Nucleus accumbens (tissue), 56 donors: ENCODE measurements at places on chromosomes 3 and 15.

DNA sequence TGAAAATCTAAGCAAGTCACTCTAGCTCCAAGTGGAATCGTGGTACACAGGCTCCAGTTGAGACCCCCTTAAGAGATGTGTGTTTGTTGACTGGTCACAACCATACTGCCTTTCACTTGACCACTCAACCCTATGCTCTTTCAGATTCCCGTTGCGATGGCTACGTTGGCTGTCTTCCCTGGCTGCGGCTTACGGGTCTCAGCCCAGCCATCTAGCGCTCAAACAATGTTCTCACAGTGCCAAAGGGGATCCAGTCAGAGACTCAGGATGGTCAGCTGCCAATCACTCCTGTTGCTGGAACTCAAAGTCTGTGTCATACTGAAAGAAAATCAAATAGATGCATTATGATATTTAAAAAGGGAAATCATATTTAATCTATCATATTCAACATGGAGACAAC is 237.6 kb downstream of the ITPR1 start:
- DNase-seq = no peak

GRCh38 chr3:9411302-9411701 is 13.9 kb downstream of the SETD5 start:
- DNase-seq = no peak

DNA sequence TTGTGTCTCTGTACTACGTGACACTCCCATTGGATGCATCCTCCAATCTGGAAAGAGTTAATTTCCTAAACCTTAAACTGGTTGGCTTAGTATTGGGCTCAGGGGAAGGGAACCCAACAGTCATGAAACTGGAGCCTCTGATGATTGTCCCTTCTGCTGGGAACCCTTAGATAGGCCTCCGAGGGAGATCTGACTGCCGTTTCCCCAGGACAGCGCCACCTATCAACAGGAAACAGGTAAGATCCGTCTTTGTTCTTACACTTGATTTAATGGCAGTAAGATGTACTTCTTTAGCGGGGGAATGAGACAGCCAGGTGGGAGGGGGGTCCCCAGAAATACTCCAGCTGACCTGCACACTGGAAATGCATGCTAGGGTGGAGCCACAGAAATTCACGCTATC is 1749.6 kb downstream of the SI start:
- no peak for DNase-seq

GRCh38 chr3:31768479-31769125 is 212.5 kb downstream of the OSBPL10 start:
- DNase-seq = no peak

DNA sequence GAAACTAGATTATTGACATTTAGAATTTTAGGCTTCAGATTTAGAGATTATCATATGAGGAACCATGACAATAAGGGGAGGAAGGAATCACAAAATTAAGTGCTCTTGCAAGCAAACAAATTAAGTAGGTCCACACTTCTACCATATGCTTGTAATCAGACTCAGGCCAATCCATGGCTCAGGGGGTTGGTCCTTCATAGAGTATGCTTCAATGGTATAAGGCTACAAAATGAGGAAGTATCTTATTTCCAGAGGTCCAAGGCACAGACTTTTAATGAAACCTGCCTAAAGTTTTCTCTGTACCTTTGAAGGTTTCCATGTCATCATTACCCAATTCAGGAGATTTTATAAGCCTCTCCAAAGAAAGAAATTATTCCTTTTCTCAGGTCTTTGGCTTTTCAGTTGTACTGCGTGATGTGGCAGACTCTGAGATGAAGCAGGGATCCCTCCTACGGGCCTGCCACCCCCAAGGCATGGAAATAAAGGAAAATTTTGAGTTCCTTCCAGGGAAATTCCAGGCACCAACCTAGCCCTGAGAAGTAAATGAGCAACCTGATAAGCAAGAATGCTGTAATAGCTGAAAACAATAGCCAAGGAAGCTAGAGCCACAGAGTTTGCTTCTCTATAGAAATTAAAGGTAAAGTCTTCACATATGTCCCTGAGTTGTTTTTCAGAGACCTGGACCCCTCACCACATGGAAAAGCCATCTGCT is 36.3 kb downstream of the SERPINI2 start:
- no peak for DNase-seq

DNA sequence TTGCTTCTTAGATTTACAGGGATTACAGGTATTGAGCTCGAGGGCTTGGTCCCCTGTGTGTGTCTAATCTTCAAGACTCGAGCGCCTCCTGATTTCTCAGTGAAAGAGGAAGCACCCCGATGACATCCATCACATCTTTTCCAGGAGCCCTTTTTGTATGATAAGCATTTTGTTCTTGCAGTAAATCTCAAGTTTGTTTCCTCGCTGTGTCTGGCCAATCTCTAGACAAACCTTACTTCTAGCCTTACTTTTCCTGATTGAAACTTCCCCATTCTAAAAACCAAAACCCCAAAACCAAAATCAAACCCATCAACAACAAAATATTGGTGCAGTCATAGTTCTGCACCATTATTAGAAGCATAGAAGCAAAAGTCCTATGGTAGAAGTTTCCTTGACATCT is 286.0 kb downstream of the NFKBIZ start:
- DNase-seq = no peak

- no peak for DNase-seq
Observed at GRCh38 chr15:48592221-48592731, 53.2 kb downstream of the FBN1 start.

GRCh38 chr3:119541547-119541946 is 17.9 kb downstream of the CD80 start:
- DNase-seq = no peak

GRCh38 chr15:100869151-100869999 is 10.3 kb upstream of the ALDH1A3 start:
- no peak for DNase-seq

DNA sequence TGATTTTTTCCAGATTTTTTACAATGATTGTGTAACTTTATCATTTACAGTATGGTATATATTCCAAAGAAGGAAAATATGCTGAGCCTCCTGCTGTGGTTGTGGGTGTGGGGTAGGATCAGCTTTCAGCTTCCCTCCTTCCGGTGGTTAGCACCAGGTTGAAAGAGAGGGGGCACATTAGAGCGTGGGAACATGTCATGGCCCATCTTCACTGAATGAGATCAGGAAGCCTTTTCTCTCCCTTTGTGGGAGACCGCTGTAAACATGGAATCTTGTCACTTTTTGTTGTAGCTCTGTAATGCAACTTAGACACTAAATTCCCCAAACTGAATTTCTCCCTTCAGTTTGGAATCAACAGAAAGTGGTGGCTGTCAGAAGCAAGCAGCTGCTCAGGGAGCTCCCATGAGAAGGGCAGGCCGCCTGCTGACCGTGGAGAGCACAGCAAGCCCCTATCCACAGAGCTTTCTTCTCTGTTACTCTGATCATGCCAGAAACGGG is 86.7 kb upstream of the LIMD1 start:
- no peak for DNase-seq

DNA sequence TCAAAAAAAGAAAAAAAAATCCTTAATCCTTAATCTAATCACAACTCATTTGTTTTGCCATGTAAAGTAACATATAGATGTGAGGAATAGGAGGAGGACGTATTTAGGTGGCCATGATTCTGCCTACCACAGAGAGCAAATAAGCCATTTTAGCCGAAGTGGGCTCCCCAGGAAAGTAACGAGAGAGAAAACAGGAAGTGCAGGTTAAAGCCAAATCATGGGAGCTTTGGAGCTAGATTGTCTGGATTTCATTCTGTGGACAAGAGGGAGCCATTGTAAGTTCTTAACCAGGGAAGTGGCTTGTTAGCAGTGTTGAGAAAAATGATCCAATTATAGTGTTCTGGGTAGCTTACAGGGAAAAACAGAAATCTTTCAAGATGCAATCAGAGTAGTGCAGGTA is 9.4 kb downstream of the TMOD2 start:
- no peak for DNase-seq

DNA sequence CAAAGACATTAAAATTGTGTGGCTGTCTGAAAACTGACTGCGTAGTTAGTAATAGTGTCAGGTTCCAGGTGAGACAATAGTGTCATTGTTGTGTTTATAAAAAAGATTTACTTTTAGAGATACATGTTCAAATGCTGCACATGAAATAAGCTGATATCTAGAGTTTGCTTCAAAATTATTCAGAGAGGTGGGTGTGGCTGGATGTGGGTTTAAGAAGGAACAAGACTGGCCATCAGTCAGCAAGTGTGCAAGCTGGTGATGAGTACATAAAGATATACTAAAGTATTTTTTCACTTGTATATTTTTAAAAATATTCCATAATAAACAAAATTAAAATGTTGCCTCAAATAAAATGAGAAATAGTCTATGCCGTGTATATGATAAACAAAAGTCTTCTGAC is 190.6 kb downstream of the ARRDC4 start:
- no peak for DNase-seq

- no peak for DNase-seq
Observed at GRCh38 chr15:71129669-71130068, 14.4 kb downstream of the THSD4 start.

GRCh38 chr3:183354325-183354831 is 74.0 kb downstream of the MCF2L2 start:
- DNase-seq = no peak

DNA sequence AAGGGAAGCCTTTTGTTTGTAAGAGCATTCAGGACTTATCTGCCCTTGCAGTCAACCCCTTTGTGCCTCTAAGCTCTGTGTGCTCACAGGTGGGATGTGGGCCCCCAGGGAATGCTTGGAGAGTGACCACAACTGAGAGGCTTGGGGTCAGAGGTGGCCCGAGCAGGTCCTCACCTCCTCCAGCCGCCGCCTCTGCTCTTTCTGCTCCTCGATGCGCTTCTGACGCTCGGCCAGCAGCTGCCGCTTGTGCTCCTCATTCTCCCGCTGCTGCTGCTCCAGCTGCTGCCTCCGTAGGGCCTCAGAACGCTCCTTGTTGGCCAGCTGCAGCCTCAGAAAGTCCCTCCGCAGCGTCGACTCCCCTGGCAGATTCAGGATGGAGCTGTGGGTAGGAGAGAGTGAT is 130.8 kb upstream of the SLC2A2 start:
- peak; percentile 29 for DNase-seq

- no peak for DNase-seq
Observed at GRCh38 chr15:100612539-100612938, 10.2 kb downstream of the ASB7 start.

DNA sequence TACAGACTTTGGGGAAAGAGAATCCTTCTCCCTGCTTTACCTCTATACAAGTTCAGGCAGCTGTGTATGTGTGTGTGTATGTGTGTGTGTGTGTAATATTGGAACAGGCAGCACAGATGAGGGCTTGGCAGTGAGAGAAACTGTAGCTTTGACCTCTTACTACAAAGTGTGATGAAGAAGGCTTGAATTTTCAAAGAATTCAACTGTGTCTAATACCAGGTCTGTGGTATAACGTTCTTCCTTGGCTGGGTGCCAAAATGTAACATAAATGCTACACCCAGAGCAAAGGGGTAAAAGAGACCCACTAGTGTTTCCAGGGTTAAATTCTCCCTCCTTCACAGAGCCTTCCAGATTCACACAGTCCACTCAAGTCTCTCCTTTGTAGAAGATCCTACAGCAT is 51.1 kb downstream of the CHST2 start:
- DNase-seq = no peak

GRCh38 chr15:64536244-64536836 is 76.0 kb downstream of the ZNF609 start:
- DNase-seq = no peak

DNA sequence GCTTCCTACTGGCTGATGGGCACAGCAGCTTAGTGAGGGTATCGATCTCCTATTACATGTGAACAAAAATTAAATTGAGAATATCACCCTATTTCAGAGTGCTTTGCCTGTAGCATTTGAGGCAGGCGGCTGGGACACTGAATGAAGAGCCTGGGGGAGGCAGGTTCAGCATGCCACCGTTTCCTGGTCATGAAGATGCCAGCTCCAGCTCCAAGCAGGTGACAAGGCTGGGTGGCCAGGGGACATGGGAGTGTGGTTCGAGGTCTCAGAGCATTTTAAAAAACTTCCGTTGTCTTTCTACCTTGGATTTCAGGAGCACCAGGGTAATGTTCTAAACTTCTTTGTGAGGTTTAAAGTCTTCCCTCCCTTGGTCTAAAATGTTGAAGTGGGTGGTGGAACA is 158.2 kb downstream of the RPLP1 start:
- DNase-seq = no peak

- DNase-seq = no peak
Observed at GRCh38 chr3:128553560-128553959, 60.6 kb upstream of the GATA2 start.

DNA sequence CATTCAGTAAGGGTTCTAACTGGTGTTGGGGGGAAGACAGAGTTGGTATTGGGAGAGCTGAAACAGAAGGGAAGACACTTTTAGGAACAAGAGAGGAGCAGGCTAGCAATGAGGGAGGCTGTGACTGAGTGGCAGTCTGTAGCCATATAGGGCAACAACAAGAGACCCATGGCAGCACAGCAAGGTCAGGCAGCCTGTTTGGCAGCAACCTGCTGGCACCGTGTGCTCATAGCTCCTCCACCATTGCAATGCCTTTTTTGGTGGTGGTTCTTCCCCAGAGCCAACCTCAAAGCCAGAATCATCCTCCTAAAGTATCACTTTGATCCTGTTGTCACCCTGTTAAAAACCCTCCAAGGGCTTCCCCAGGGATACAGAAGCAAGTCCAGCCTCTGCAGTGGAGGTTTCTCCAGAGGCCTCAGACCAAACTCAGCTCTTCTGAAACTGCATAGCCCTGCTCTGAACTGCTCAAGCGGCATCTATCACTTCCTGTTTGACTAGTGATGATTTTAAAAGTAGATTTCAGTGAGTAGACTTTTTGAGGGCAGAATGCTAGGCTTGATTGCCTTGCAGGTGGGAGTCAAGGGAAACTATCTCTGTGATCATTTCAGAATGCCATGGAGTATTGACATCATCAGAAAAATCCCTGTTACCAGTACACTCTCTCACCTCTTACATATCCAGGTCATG is 176.9 kb downstream of the STAC start:
- DNase-seq = no peak

DNA sequence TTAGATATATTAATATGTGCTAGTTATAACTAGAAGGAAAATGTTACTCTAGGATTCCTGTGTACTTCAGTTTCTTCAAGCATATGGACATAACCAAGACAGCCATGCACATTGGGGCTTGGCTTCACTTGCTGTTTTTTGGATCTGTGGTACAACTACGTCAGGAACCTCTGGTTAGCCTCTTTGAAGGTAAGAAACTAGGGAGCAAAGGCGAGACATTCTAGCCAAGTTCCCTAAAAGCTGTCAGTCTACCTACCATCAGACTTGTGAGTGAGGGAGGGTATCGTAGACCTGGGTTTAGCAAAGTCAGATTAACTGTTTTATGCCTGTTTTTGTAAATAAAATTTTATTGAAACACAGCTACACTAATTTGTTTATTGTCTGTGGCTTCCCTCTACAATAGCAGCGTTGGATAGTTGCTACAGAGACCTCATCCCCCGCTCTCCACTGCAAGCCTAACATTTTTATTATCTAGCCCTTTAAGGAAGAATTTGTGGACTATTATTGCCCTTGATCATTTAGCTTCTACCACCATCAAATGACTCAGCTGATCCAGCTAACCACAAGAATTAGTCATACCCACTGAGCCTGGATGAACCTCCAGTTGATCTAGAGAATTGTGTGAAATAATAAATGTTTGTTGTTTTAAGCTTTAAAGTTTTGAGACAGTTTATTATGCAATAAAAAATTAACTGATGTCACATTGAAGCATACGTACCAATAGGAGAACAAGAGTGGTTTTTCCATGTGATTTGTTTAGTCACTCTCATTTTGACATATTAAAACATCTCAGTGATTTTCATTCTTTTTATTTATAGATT is 58.1 kb downstream of the RSRC1 start:
- DNase-seq = no peak
